ENCODE measurements at places on chromosomes 16 and 17. TPM values are rescaled to one million over a fixed set of nuclear protein-coding genes. Genes with fewer than 3 reads are reported as not detected.

GRCh38 chr16:14378131-14378551 lies 251.9 kb downstream of the PARN start:
- no peak overlapping the region for H3K4me3 ChIP-seq
- no peaks in the 10 kb centered on the region for H3K4me1 ChIP-seq
- H3K27ac ChIP-seq, result no peak overlapping the region
- no peak for DNase-seq
- no peaks in the 10 kb centered on the region for H3K27me3 ChIP-seq

ITGB4 gene
- 0.81 TPM for total RNA-seq

DNA sequence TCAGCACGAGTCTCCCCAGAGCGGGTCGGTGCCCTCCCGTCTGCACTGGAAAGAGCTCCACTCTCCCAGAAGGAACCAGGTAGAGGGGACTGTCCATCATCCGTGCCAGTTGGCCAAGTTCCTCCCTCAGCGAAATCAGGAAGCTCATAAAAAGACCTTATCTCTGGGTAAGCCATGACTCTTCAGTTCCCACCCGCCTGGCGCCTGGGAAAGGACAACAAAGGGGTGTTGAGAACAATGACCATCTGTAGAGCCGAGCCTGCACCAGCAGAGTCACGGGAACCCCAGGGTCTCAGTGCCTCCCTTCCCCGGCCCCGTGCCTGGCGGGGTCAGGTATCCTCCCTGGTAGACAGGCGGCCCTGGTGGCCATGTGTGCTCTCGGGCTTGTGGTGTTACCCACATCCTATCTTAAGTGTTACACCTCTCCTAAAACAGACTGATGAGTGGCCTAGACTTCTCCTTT lies 190.7 kb downstream of the AXIN2 start:
- peaks cover 9% of the 10 kb centered on the region for H3K4me1 ChIP-seq
- H3K27ac ChIP-seq, result no peak overlapping the region
- H3K4me3 ChIP-seq, result no peak overlapping the region
- no peak for DNase-seq
- peaks cover 3% of the 10 kb centered on the region for H3K27me3 ChIP-seq
- H3K36me3 ChIP-seq, result no peaks in the 10 kb centered on the region

- no peak overlapping the region for H3K27ac ChIP-seq
- no peaks in the 10 kb centered on the region for H3K27me3 ChIP-seq
- H3K36me3 ChIP-seq, result no peaks in the 10 kb centered on the region
- no peaks in the 10 kb centered on the region for H3K4me1 ChIP-seq
- no peak for DNase-seq
- H3K4me3 ChIP-seq, result no peak overlapping the region
Observed at GRCh38 chr16:55526441-55526840, 17.6 kb downstream of the LPCAT2 start.

DNA sequence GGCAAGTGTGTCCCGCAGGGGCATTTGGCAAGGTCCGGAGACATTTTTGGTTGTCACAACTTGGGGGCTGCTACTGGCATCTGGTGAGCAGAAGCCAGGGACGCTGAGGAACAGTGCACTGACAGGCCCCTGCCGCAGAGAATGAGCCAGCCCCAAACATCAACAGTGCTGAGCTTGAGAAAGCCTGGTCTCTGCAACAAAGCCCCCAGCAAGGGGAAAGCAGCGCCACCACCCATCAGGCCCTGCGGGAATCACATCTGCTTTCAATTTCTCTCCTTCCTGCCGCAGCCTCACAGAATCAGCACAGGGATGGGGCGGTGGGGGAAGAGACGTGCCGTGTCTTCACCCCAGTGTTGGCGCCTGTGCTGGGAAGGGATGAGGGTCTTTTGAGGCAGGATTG lies 14.8 kb upstream of the PRPSAP1 start:
- no peak overlapping the region for H3K27ac ChIP-seq
- no peaks in the 10 kb centered on the region for H3K36me3 ChIP-seq
- DNase-seq, result no peak
- no peaks in the 10 kb centered on the region for H3K27me3 ChIP-seq
- H3K4me3 ChIP-seq, result no peak overlapping the region

DNA sequence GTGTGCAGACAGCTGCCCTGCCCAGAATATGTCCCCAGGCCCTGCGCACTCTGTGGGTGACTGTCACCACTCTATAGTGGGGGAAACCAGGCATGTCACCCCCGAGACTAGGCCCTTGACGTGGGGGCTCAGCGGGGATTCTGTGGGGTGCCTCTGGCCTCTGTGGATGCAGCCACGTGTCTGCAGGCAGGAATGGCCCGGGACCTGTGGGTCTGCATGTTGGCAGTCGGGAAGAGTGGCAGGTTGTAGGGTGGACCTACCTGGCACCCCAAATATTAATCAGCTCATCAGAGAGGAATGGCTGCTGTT lies 954 bp downstream of the IL32 start:
- H3K27ac ChIP-seq, result peak overlapping the region; percentile 98
- DNase-seq, result no peak
- H3K4me3 ChIP-seq, result peak overlapping the region; percentile 99

TRAF7 gene
- 19.9 TPM for total RNA-seq

GDPD1 gene
- total RNA-seq, result 2.0 TPM

PIMREG gene
- total RNA-seq, result not detected
